H7 (cell line): ENCODE measurements at places on chromosomes 7 and 10. TPM values are rescaled to one million over a fixed set of nuclear protein-coding genes. Genes with fewer than 3 reads are reported as not detected.

DNA sequence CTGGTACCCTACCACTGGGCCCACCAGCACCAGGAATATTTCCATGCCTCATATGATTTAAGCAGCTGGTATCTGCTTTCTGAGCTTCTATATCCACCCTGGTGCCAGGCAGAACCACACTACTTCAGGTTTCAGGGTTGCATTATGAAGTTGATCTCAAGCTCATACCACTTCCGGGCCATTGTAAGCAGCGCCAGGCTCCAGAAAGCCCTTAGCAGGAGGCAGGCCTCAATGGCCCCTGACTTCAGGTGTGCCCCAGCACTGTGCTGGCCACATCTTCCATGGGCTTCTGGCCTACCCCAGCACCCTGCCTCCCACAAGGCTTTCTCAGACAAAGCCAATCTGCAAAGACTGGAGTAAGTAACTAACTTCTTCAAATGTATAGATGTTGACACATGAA is 391.3 kb upstream of the GRM3 start:
- DNase-seq = no peak

- DNase-seq = no peak
These were observed 97.1 kb downstream of the CREB5 start for GRCh38 chr7:28509251-28510025.

DNA sequence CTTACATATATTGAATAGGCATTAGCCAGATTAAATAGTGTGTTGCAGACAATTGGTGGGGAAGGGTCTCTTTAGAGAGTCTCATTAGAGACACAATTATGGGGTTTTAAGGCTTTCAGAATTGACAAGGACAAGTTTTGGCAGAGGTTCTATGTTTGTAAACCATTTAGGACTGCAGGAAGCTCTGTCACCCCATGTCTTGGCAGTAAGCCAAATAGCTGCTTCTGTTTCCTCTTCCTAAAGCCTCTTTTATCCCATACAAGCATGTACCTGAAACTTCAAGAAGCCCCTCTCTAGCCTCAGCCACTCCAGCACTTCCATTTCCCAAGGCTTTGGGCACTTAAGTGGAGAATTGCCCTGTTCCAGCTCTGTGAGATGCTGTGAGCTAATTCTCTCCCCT is 21.8 kb upstream of the LRRC4 start:
- DNase-seq = no peak

DNA sequence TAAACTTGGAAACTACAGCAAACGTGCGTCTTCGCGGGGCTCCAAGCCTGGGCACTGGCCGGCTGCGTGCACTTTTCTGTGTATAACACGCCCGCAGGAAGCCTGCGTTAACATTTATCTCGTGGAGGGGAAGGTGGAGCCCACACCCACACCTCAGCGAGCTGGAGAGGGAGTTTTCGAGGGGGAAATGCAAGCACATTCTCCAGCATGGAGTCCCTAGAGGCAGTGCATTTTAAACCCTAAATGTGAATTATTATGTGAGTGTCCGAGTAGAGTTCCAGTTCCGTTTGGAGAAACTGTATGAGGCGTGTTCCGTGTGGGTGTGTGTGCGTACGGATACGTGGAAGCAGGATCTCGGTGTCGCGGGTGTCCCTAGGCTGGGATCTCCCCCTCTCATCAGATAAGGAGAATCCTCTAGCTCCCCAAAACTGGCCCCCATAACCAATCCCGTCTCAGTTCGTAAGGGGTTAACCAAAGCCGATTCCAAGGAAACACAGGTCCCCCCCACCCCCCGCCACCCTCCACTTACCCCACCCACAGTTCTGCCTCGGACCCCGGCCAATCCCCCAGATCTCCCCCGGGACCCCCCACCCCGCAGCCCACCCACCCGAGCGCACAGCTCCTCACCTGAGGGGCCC is 403 bp downstream of the CDK6 start:
- DNase-seq = peak; percentile 27

DPCD gene
- total RNA-seq = 33.4 and 48.7 TPM in 2 replicates

GARIN1A gene
- not detected in 2 replicates for total RNA-seq

NODAL gene
- total RNA-seq = 151 and 252 TPM in 2 replicates

DNA sequence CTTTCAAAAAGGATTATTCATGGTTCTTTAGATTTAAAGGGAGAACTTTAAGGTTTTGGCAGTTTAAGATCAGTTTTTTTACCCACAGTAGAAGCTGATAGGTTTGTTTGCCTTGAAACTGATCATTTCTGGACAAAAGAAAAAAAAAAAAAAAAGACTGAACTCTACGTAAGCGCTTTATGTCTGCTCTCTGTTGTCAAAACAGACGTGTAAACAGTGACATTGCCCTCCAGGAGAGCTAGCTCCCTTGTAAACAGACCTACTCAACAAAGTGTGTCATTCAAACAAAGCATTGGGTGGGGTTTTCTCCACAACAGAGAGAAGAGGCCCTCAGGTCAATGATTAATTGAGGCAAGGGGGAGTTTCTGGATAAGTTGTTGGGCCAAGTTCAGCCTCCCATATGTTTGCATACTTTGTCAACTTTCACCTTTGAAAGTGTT is 568.1 kb upstream of the LRRN3 start:
- no peak for DNase-seq

- peak; percentile 39 for DNase-seq
These were observed 40.4 kb downstream of the AUTS2 start for GRCh38 chr7:69638674-69639073.

- no peak for DNase-seq
These were observed 196.9 kb upstream of the CDCA7L start for GRCh38 chr7:22142572-22142971.

GRCh38 chr10:62194924-62195674 is 73.5 kb downstream of the RTKN2 start:
- DNase-seq = no peak

DNA sequence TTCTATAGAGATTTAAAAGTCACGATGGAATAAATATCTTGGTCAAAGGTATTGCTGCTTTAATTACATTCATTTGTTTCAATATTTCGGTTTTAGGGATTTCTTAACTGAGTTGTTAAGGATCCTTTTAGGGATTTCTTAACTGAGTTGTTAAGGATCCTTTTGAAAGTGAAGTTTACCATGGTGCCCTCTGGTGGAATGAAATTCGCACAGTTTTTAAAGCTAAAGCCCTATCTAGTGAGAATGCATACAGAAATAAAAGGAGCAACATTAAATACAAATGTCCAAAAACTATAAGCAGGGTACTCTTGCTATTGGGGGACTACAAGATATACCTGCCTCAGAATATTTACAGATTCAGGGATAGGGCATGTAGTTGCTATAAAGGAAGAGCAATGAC is 193.7 kb downstream of the RNLS start:
- no peak for DNase-seq

SKIDA1 gene
- total RNA-seq = 10.4 and 15.1 TPM in 2 replicates

GRCh38 chr10:76974017-76974691 is 663.5 kb downstream of the KCNMA1 start:
- DNase-seq = no peak

PTPN20 gene
- total RNA-seq = not detected in 2 replicates

DNA sequence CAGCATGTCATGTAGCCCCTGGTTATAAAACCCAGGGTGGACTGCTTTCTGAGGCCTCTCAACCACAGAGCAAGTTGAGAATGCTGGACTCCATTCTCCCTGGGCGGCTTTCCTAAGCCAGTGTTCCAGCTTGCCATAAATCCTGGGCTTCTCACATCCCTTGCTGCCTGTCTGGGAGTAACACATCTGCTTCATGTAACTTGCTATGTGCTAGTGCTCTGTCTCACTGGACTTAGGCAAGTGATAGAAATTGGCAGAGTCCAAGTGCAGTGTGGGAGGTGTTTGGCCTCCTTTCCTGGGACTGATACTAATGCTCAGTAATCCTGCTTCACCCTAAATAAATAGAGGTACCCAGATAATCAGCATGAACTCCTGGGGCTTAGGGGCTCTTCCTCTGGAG is 277.1 kb upstream of the POM121L12 start:
- DNase-seq = no peak

MKX gene
- total RNA-seq = 0.38 and 0.96 TPM in 2 replicates

GRCh38 chr7:12028508-12028907 is 182.6 kb upstream of the TMEM106B start:
- no peak for DNase-seq

DNA sequence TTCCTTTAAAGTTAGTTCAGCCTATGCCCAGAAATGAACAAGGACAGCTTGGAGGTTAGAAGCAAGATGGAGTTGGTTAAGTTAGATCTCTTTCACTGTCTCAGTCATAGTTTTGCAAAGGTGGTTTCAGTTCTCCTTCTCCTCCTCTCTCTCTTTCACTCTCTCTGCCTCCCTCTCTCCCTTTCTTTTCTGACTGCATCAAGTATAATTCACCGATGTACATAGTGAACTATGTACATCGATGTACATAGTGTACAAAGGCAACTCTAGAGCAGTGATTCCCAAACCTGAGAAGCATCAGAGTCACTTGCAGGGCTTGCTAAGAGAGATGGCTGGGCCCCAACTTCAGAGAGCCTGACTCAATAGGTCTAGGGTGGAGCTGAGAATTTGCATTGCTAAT is 1259.7 kb downstream of the TYW1 start:
- DNase-seq = no peak

HOXA10 gene
- total RNA-seq = not detected in 2 replicates

- DNase-seq = no peak
These were observed 379.1 kb downstream of the INHBA start for GRCh38 chr7:41323806-41324205.

- DNase-seq = no peak
These were observed 93.6 kb downstream of the PRLHR start for GRCh38 chr10:118501637-118502440.

CLCN1 gene
- total RNA-seq = 0.11 and 0.21 TPM in 2 replicates

RSBN1L gene
- 12.6 and 12.8 TPM in 2 replicates for total RNA-seq

- DNase-seq = no peak
These were observed 29.0 kb downstream of the NEUROD6 start for GRCh38 chr7:31311552-31311951.

SPDYE8 gene
- total RNA-seq = not detected in 2 replicates

NAMPT gene
- total RNA-seq = 59.5 and 95.0 TPM in 2 replicates

DNA sequence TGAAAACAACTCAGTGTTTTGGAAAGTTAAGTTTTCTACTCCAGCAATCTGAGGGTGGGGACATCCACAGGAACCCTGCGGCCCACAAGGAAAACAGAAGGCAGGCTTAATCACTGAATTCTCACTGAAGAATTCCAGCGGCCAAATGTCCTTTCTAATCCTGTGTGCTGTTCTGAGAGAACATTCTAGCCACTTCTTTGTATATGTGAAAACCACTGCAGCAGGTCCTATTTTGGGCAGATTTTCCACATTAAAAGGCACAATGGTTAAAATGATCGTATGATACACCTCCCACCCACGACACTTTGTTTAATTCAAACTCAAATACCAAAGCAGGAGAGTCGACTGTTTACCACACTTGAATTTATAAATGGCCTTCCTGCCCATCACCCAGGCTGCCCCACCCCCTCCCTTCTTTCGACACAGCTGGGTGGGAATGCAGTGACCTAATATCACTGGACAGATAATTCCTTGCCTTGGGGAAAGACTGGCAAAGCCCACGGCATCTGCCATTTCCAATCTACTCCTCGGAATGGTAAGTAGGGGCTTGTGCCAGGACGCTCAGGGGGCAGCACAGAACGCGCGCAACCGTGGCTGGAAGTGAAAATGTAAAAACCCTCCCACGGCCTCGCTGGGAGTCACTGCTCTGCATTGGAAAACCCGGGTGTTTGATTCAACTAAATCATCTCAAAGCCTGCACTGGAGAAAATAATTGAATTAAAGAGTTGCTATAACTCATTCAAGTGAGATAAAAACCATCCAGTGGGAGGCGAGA is 67.0 kb downstream of the CTBP2 start:
- no peak for DNase-seq

RBP3 gene
- total RNA-seq = not detected in 2 replicates

TSPAN14 gene
- 36.3 and 37.6 TPM in 2 replicates for total RNA-seq

GRCh38 chr10:17430647-17431355 is 23.6 kb downstream of the ST8SIA6 start:
- peak; percentile 59 for DNase-seq

- no peak for DNase-seq
These were observed 27.6 kb upstream of the FAM204A start for GRCh38 chr10:118369641-118370205.

GRCh38 chr7:85781606-85782005 is 594.8 kb upstream of the SEMA3D start:
- DNase-seq = no peak

DNA sequence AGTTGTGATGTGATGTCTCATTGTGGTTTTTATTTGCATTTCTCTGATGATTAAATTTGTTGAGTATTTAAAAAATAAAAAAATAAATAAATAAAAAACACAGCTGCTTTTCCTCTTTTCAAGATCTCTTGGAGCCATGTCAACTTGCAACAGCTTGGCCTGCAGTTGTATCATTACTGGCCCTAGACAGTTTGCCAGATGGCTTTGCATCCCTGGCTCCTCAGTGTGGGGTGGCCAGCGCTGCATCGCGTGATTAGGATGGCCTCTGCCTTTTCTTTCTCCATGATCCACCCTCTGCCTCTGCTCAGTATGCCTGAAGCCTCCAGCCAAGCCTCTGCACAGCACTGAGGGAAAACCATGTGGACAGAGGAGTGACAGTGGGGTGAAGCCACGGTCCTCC is 96.8 kb downstream of the PPP1R3C start:
- no peak for DNase-seq
